ENCODE measurements at places on chromosomes 6 and 20.

- H3K27ac ChIP-seq = no peak overlapping the region
- no peaks in the 10 kb centered on the region for H3K27me3 ChIP-seq
- H3K4me3 ChIP-seq = no peak overlapping the region
- H3K36me3 ChIP-seq = no peaks in the 10 kb centered on the region
- no peaks in the 10 kb centered on the region for H3K4me1 ChIP-seq
These were observed 121.6 kb downstream of the ADGRB3 start for GRCh38 chr6:68756454-68757375.

- H3K27me3 ChIP-seq = no peaks in the 10 kb centered on the region
- H3K36me3 ChIP-seq = no peaks in the 10 kb centered on the region
- H3K4me1 ChIP-seq = peaks cover 2% of the 10 kb centered on the region
- no peak for DNase-seq
- H3K4me3 ChIP-seq = no peak overlapping the region
These were observed 5.1 kb downstream of the TMEM63B start for GRCh38 chr6:44132476-44132875.

DNA sequence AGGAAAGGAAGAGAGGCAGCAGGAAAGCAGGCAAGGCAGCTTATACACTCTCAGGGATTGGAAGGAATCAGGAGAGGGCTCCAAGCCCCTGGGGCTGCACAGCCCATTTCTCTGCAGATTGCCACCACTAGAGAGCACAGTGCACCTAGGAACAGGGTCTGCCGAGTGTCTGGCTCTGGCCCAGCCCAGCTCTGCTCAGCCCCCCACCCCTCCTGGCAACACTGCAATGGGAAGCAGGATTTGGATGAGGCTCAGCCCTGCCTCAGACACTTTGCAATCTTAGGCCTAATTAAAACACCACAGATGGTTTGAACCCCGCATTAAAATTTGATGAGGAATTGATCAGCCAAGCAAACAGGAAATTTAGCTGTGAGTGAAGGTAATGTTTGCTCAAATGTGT lies 252.7 kb downstream of the DHX35 start:
- no peaks in the 10 kb centered on the region for H3K4me1 ChIP-seq
- H3K4me3 ChIP-seq = no peak overlapping the region
- DNase-seq = peak; percentile 36

- no peak overlapping the region for H3K27ac ChIP-seq
- H3K4me1 ChIP-seq = peaks cover 6% of the 10 kb centered on the region
- no peaks in the 10 kb centered on the region for H3K27me3 ChIP-seq
- no peak for DNase-seq
- no peak overlapping the region for H3K4me3 ChIP-seq
- H3K36me3 ChIP-seq = no peaks in the 10 kb centered on the region
These were observed 98.8 kb upstream of the BEND6 start for GRCh38 chr6:56856036-56856580.

GRCh38 chr6:124546601-124547000 lies 415.6 kb upstream of the RNF217 start:
- DNase-seq = no peak
- H3K36me3 ChIP-seq = no peaks in the 10 kb centered on the region
- H3K4me1 ChIP-seq = no peaks in the 10 kb centered on the region
- H3K27ac ChIP-seq = no peak overlapping the region

DNA sequence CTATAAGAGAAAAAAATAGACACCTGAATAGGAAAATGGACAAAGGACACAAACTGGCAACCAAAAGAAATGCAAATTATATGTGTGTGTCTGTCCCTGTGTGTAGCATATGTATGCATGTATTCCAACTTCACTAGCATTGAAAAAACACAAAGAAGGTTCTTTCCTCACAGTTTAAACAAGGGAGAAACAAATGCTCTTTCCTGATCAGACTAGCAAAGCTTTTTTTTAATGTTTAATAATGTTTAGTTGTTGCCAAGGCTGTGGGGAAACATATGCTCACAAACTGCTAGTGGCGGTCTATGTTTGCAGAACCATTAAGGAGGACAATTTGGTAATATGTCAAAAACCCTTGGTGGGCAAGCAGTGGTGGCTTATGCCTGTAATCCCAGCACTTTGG lies 22.4 kb downstream of the SMLR1 start:
- DNase-seq = no peak
- H3K4me1 ChIP-seq = peaks cover 3% of the 10 kb centered on the region
- no peak overlapping the region for H3K4me3 ChIP-seq
- H3K27ac ChIP-seq = no peak overlapping the region
- no peaks in the 10 kb centered on the region for H3K27me3 ChIP-seq

DNA sequence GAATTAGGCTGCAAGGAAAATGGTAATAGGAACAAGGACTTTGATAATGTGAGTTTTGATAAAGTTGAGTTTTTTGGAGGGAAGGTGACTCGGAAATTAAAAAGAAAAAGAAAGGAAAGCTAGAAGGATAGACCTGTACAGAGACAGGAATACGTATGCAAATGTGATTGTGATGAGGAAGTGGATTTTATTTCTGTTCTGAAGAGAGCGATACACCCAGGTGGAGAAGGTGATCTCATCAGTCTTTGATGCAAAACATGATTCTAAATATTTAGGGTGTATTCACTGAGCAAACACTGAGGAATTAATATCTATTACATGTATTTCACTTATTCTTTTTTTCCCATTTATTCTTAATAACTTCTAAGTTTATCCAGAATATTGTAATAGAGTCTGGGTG lies 9.2 kb upstream of the PLEKHG1 start:
- H3K4me3 ChIP-seq = no peak overlapping the region
- DNase-seq = no peak
- H3K27ac ChIP-seq = no peak overlapping the region
- no peaks in the 10 kb centered on the region for H3K4me1 ChIP-seq
- no peaks in the 10 kb centered on the region for H3K27me3 ChIP-seq
- H3K36me3 ChIP-seq = no peaks in the 10 kb centered on the region

- H3K4me3 ChIP-seq = no peak overlapping the region
- H3K27ac ChIP-seq = no peak overlapping the region
- peak; percentile 94 for DNase-seq
- H3K27me3 ChIP-seq = no peaks in the 10 kb centered on the region
- H3K36me3 ChIP-seq = no peaks in the 10 kb centered on the region
These were observed 11.5 kb downstream of the ITPR3 start for GRCh38 chr6:33632558-33633039.

DNA sequence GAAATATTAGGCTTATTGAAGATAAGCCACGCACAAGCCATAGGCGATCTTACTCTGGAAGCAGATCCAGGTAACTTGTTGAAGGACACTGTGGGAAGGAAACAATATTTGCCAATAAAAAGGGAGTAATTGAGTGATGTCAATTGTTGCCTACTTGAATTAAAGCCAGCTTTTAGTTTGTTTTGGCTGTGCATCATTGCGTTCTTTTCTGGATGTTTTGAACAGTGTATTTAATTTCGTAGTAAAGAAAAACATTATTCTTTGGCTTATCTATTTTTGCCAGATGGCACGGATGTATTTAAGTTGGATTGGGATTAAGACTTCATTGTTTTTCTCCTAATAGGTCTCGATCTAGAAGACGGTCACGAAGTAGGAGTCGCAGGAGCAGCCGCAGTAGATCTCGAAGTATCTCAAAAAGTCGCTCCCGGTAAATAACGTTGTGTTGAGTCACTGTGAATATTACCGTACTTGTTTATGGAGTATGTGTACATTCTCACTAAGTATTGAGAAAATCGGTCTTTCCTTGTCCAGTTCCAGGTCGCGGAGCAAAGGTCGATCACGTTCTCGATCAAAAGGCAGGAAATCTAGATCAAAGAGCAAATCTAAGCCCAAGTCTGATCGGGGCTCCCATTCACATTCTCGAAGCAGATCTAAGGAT lies 2.6 kb downstream of the SRSF6 start:
- H3K4me3 ChIP-seq = no peak overlapping the region
- no peak overlapping the region for H3K27ac ChIP-seq
- no peak for DNase-seq
- H3K36me3 ChIP-seq = peaks cover 13% of the 10 kb centered on the region
- no peaks in the 10 kb centered on the region for H3K27me3 ChIP-seq
- H3K4me1 ChIP-seq = peaks cover 2% of the 10 kb centered on the region

GRCh38 chr6:170250455-170250854 lies 40.4 kb downstream of the DLL1 start:
- H3K4me3 ChIP-seq = no peak overlapping the region
- H3K4me1 ChIP-seq = no peaks in the 10 kb centered on the region
- no peak for DNase-seq
- no peak overlapping the region for H3K27ac ChIP-seq
- no peaks in the 10 kb centered on the region for H3K27me3 ChIP-seq
- H3K36me3 ChIP-seq = no peaks in the 10 kb centered on the region

DNA sequence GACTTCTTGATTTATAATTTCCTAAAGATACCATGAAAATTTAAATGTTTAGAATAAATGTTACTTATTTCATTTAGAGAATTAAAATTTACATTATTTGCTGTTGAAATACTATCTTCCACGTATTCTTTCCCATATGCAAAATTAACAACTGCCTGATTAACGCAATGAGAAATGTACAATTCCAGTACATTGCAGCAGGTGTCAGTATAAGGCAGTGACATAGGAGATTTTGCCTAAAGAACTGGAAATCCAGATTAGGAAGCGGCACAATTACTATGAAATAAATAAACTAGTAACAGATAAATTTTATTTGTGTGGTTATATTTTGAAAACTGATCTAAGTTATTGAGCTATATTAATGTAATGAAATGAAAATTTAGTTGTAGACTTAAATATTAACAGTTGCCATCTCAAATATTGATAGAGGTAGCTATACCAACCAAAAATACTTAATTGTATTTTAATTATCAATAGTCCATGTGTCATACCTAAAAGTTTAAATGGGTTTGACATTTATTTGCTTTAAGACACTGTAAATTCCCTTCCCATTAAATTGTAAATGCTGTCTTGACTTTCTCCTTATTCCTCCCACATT lies 300.2 kb downstream of the UTRN start:
- peak; percentile 49 for DNase-seq
- H3K27ac ChIP-seq = no peak overlapping the region
- no peaks in the 10 kb centered on the region for H3K36me3 ChIP-seq
- no peak overlapping the region for H3K4me3 ChIP-seq

GRCh38 chr6:15735567-15736265 lies 72.9 kb upstream of the DTNBP1 start:
- no peaks in the 10 kb centered on the region for H3K27me3 ChIP-seq
- H3K27ac ChIP-seq = no peak overlapping the region
- H3K36me3 ChIP-seq = no peaks in the 10 kb centered on the region
- peaks cover 6% of the 10 kb centered on the region for H3K4me1 ChIP-seq
- H3K4me3 ChIP-seq = no peak overlapping the region

- H3K4me3 ChIP-seq = no peak overlapping the region
- H3K4me1 ChIP-seq = no peaks in the 10 kb centered on the region
- no peak for DNase-seq
- H3K36me3 ChIP-seq = no peaks in the 10 kb centered on the region
- H3K27me3 ChIP-seq = no peaks in the 10 kb centered on the region
These were observed 102.7 kb upstream of the TOP1 start for GRCh38 chr20:40925829-40926510.

DNA sequence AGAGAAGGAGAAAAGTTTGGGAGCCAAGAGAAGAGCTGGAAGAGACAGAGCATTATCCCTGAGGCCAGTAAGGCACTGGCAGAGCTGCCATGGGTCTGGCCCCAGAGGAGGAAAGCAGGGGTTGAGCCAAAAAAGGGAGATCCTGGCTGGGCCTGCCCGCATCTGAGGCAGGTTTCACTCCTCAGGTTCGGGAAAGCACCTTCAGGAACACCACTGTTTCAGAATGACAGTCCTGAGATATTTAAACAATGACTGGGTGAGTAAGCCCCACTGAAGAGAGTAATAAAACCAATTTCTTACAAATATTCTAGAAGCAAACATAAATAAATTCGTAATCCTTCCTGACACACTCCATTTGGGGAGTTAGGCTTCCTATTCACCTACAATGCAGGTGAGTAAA lies 152.2 kb downstream of the BACH2 start:
- H3K36me3 ChIP-seq = no peaks in the 10 kb centered on the region
- no peak overlapping the region for H3K4me3 ChIP-seq
- H3K4me1 ChIP-seq = no peaks in the 10 kb centered on the region
- H3K27me3 ChIP-seq = no peaks in the 10 kb centered on the region
- H3K27ac ChIP-seq = no peak overlapping the region
- no peak for DNase-seq

- H3K4me1 ChIP-seq = no peaks in the 10 kb centered on the region
- no peak overlapping the region for H3K27ac ChIP-seq
- H3K27me3 ChIP-seq = no peaks in the 10 kb centered on the region
These were observed 2.0 kb downstream of the EEF1E1 start for GRCh38 chr6:8100159-8100854.

GRCh38 chr6:36944650-36945049 lies 9.9 kb upstream of the PI16 start:
- H3K27me3 ChIP-seq = no peaks in the 10 kb centered on the region
- H3K36me3 ChIP-seq = no peaks in the 10 kb centered on the region
- DNase-seq = no peak
- no peaks in the 10 kb centered on the region for H3K4me1 ChIP-seq

- no peaks in the 10 kb centered on the region for H3K27me3 ChIP-seq
- no peak for DNase-seq
- no peaks in the 10 kb centered on the region for H3K36me3 ChIP-seq
These were observed 189.5 kb upstream of the DTNBP1 start for GRCh38 chr6:15852289-15852688.

- H3K27me3 ChIP-seq = no peaks in the 10 kb centered on the region
- no peak overlapping the region for H3K4me3 ChIP-seq
These were observed 165.6 kb upstream of the OGFRL1 start for GRCh38 chr6:71123051-71123450.

GRCh38 chr20:59428441-59429205 lies 128.2 kb downstream of the EDN3 start:
- H3K27ac ChIP-seq = no peak overlapping the region
- no peaks in the 10 kb centered on the region for H3K36me3 ChIP-seq
- no peaks in the 10 kb centered on the region for H3K27me3 ChIP-seq
- H3K4me3 ChIP-seq = no peak overlapping the region
- H3K4me1 ChIP-seq = no peaks in the 10 kb centered on the region
- peak; percentile 33 for DNase-seq

DNA sequence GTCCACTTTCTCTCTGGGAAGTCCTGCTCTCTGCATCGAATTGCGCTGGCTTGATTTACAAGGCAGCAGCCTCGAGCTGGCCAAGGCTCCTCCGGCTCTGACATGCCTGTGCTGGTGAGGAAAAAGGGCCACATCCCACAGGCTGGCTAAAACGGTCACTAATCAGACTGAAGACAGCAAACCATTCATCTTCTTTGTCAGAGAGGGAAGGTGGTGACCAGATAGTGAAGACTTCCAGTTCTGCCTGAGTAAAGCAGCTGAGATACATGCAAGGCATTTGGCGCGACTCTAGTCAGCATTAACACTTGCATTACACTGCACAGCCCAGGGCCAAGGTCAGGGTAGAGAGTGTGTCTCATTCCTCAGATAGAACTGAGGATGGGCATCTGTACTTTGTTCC lies 203.2 kb upstream of the MAP3K7 start:
- H3K36me3 ChIP-seq = no peaks in the 10 kb centered on the region
- no peak overlapping the region for H3K4me3 ChIP-seq
- no peaks in the 10 kb centered on the region for H3K27me3 ChIP-seq
- no peak overlapping the region for H3K27ac ChIP-seq
- no peak for DNase-seq
- no peaks in the 10 kb centered on the region for H3K4me1 ChIP-seq

GRCh38 chr6:111050261-111051023 lies 36.9 kb upstream of the SLC16A10 start:
- H3K27me3 ChIP-seq = no peaks in the 10 kb centered on the region
- H3K27ac ChIP-seq = no peak overlapping the region
- H3K36me3 ChIP-seq = no peaks in the 10 kb centered on the region
- H3K4me1 ChIP-seq = no peaks in the 10 kb centered on the region

- H3K27ac ChIP-seq = no peak overlapping the region
- no peaks in the 10 kb centered on the region for H3K27me3 ChIP-seq
- no peak for DNase-seq
- no peak overlapping the region for H3K4me3 ChIP-seq
These were observed 2.8 kb downstream of the SPO11 start for GRCh38 chr20:57332105-57333089.

Data from mesendoderm (in vitro differentiated cells).